Pancreas (tissue), 10 donors: ENCODE measurements at places on chromosomes 1 and 21.
A peak's percentile ranks its signal among the peaks of the same experiment; 100 is the strongest.

- no peak for DNase-seq
Observed at GRCh38 chr1:6170742-6171201, 9.3 kb downstream of the CHD5 start.

DNA sequence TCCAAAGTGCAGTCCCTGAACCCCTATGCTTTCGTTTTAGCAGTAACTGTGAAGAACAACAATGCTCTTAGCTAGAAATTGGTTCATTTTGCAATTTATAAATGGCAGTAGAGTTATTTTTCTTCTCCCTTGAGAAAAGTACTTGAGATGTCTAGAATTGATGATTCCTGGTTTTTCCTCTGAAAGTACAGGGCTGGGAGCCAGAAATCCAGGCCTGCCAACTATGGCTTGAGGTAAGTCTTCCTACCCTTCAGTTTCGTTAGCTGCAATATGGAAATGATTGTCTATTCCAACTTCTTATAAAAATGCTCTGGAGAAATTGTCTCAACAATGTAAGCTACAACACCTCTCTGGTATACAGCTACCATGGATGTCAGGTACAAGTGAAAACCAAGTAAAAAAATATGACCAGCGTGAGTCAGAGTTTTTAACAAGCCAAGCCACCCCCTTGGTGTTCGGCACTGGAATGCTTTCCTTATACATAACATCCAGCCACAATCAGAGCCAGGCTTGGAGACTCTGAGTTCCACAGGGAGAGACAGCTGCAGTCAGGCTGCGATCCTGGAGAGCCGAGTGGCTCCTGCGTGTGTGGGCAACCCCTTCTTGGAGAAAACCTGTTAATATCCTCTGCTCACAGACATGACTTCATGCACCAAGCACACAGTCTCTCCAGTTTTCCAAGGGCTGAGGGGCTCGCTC, 22.0 kb downstream of the TSPAN2 start:
- DNase-seq = no peak

DNA sequence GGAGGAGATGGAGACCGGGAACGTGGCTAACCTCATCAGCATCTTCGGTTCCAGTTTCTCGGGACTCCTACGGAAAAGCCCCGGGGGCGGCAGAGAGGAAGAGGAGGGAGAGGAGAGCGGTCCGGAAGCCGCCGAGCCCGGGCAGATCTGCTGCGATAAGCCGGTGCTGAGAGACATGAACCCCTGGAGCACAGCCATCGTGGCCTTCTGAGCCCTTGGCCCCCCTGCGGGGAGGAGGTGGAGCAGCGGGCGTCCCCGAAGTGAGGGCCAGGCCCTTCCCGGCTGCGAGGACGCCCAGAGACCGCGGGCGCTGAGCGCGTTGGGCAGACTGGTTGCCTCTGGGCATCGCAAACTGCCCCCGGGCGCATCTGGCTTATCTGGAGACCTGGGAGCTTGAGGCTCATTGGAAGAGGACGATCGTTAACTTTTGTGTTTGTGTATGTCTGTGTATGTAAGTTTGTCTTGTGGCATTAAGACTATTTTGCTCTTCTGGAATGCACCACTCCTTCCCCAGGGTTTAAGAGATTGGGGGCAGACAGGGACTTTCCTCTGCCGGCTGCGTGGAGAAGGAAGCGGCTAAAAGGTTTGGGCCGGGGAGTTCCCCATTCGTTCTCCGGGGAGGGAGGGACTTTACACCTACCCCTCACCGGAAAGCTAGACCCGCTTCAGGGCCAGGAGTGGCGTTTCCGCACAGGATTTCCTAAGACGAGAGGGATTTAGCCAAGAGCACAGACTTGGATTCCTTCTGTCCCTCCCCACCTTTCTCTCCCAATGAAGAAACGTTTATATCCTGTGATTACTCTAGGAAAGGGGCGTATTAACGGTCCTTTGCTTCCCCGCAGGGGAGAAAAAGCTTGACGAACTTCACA, 1.4 kb downstream of the IER5 start:
- peak; percentile 88 for DNase-seq

- peak; percentile 95 for DNase-seq
Observed at GRCh38 chr1:45550401-45551351, at the start of gene AKR1A1. Gene AKR1A1 (plus strand): TSS chr1:45550826. CDS start chr1:45561795, 10,969 bp downstream.

DNA sequence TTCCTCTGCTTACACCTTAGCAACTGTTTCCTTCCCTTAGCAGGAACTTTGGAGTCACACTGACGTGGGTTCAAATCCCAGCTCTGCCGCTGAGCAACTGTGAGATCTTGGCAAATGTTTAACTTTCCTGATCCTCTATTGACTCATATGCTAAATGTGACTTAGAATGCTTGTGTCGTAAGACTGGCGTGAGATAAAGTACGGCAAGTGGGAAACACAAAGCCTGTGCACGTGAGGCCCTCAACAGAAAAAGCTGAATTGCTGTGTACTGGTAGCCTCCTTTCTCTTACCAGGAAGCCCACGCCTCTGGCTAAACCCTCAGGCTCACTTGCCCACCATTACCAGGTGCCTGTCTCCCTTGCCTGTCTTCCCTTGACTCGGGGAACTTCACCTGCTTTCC, 135.4 kb upstream of the TNR start:
- DNase-seq = no peak

- peak; percentile 77 for DNase-seq
Observed at GRCh38 chr21:46229133-46229922, 754 bp upstream of the LSS start.

DNA sequence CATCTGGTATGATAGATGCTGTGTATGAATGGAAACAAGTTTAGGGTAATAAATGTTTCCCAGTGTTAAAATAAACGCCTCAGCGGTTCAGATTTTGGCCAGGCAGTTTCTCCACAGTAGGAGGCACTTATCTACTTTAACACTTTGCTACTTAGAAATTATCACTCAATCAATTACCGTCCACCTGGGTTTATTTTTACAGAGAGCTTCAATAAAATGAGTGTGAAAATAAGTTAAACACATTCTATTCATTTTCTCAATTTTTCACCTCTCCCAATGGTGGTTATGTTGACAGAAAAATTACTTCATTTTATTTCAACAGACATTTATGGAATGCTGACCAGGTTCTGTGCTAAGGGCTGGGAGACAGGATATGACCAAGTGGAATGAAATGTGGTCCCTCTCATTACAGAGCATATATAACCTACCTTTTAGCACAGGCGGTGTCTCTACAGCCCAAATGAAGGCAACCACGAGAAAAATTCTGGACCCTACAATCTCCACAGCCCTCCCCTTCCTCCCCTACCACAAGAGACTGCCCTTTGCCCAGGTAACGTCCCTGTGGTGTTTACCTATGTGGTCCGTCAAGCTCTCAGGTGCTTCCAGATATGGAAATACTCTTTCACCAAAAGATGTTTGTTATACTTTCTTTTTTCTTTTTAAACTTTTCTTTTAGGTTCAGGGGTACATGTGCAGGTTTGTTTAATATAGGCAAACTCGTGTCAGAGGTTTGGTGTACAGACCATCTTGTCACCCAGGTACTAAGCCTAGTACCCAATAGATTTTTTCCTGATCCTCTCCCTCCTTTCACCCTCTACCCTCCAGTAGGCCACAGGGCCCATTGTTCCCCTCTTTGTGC, 105.5 kb downstream of the HLCS start:
- DNase-seq = no peak

GRCh38 chr1:76857138-76857537, 10.1 kb upstream of the ST6GALNAC5 start:
- DNase-seq = no peak

- DNase-seq = no peak
Observed at GRCh38 chr1:85058311-85058710, 10.0 kb upstream of the MCOLN3 start.

GRCh38 chr1:220137019-220137786, 43.3 kb downstream of the IARS2 start:
- no peak for DNase-seq

DNA sequence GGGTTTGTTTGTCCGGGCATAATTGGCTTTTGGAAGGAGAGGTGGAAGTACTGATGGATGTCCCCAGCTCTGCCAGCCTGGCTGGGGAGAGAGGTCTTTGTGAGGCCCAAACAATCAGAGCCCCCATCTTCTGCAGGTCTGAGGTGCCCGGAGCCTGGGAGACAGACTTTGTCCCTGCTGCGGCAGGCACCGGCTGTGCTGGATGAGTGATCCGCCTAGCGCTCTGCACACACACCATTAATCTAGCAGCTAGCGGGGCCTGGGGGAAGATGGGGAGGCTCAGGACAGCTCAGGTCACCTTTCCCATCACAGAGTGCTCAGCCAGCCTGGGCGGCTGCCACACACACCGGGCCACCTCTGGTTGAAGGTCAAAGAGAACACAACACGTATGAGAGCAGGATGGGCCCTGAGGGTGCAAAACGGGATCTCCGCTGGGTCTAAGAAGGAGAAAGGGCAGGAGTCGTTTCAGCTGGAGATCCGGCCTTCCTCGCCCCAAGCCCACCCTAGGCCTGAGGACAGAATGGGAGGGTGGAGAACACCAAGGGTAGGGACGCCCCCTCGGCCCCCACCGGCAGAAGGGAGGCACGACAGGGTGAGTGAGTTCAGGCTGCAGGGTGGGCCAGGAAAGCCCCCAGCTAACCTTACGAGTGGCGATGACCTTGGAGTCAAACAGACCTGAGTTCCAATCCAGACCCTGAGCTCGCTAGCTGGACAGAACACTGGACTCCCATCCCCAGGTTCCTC, 341.8 kb downstream of the NPHP4 start:
- DNase-seq = peak; percentile 45

DNA sequence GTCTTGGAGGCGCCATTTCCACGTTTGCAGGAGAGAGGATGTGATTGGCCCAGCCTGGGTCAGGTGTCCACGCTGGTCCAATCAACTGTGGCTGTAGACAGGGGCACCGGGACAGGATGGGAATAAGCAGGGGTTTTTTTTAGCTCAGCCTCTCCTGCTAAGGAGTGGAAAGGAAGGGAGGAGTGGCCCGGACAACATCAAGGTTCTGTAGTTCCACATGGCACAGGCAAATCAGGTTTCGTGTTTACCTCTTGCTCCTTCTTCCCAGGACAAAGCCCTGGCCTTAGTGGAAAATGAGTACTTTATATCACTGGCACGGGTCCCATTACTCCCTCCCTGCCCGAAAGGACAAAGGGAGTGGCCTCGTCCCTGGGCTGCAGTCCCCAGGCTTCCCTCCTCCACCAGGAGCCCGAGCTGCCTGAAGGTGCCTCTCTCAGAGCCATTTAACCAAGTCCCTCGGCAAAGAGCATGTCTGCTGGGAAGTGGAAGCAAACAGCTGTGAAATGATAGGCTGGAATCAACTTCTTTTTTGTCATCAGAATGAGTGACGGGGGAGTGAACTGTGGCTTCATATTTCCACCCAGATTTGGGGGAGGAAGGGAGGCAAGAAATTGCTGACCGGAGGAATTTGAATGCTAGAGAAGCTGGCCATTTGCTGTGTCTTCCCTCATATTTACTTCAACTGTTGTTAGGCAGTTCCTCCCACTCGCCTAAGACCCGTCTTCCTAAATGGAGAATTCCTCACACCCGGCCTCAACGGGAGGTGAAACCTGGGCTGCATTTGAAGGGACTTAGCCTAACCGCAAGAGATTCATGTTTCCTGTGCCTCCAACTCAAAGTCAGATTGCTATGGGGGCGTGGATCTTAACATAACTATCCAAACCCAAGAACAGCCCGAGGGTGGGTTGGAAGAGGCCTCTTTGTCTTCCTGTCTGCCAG, 84.9 kb upstream of the SLC44A3 start:
- no peak for DNase-seq

DNA sequence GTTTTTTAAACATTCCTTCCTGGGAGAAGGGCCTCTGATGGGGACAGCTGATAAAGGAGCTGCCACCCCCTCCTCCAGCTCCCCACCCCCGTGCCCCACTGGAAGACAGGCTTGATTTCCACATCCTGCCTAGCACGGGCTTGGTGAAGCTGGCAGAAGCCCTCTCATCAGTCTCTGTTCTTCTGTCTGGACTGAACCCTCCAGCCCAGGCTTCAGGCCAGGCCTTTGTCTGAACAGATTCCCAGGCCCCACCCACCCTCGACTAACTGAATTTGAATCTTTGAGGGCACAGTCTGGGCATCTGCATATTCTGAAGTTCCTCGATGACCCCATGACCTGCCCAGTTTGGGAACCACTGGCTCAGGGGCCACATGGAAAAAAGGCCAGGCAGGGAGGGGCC, 75.3 kb downstream of the CD58 start:
- no peak for DNase-seq

DNA sequence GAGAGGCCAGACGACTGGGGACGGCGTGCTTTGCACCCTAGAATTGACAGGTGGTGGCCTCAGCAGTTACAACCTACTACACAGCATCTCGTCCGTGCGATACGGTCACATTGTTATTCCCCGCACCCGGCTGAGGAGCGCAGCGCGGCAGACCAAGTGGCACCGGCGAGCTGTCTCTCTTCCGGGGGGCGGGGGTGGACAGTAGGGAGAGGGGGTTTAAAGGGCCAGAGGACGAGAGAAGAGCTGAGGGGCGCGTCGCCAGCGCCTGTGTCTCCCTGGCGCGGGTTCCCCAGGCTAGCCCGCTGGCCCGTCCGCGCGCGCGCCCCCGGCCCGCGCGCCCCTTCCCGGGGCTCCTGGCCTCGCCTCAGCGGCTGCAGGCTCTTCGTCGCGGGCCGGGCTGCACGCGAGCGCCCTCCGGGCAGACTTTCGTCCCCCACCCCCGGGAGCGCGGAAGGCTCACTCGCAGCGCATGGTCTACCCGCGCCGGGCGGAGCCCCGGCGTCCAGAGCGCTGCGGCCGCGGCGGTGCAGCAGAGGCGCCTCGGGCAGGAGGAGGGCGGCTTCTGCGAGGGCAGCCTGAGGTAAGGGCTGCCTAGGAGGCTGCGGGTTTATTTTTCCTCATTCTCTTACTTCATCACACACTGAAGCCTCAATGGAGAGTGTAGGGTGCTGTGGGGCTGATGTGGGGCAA, at the start of gene PDE4B:
PDE4B (plus strand) TSS at position 227 of the 690 bp plus-strand sequence.
- DNase-seq = no peak

DNA sequence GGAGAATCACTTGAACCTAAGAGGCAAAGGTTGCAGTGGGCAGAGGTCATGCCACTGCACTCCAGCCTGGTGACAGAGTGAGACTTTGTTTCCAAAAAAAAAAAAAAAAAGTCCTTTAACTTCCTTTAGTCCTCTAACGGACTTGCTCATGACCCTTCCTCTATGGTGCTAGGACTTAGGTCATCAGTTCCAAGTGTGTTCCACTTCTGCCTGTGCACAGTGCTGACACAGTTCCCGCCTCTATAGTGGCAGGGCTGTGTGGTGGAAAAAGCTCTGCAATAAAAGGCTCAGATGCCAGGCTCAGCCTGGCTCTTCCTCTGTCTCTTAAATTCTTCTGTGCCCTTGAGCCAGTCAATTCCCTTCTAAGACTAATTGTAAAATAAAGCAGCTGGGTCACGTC, 22.0 kb downstream of the CC2D1B start:
- DNase-seq = no peak

DNA sequence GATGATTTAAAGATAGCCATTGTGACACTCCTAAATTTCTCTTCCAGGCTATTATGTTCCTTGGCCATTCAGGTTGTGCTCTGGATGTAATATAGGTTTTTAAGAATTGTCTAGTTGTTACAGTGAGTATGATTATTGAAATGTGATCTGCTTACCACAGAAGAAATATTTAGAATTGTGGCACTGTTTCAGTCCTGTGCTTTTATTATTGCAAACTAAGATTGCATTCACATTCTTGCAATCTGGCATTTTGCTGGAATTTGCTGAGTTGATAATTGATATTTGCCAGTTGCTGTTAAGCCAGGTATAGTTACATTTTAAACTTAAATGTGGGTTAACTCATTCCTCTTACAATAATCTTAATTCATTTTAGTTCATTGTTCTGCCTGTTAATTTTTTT, 22.3 kb downstream of the EXO1 start:
- no peak for DNase-seq

- no peak for DNase-seq
Observed at GRCh38 chr1:161037661-161038522, 872 bp downstream of the TSTD1 start.

- DNase-seq = peak; percentile 13
Observed at GRCh38 chr1:17409391-17409811, 30.1 kb downstream of the RCC2 start.
